ENCODE measurements at places on chromosomes 12 and 14.

GRCh38 chr14:90969531-90970166 lies 90.8 kb downstream of the RPS6KA5 start:
- DNase-seq, result no peak

DNA sequence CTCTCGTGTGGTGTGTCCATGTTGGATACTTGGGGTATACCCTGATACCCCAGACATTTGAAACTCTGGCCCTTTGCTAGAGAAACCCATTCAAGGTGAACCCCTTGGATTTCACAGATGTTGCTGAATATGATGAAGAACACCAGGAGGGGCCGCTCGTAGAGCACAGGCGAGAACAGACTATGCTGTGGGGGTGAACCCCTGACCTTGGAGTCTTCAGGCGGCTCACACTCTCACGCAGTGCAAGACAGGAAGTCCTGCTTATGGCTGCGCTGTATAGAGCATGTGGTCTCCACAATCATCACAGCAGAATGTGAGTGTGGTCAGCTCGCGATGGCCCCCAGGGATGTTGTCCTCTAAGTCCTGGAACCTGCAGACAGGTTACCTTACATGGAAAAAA lies 60.4 kb downstream of the SLC15A4 start:
- no peak for DNase-seq

DNA sequence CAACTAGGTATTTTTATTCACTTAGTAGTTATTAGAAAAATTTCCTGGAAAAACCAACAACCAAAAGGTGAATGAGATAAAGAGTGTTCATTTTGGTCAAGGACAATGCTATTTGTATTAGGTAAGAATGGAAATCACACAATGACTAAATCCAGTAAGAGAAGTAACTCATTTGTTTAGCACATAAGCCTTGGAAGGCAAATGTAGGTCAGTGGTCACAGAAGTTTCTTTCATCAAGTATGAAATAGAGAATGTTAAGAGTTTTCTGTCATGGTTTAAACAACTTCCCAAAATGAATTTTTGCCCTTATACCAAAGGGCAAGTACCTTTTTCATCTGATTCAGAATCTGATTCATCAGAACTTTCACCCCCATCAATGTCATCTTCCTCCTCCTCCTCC lies 101.7 kb downstream of the KIF21A start:
- no peak for DNase-seq

- no peak for DNase-seq
These were observed 292.8 kb upstream of the SFSWAP start for GRCh38 chr12:131418121-131418520.

- no peak for DNase-seq
These were observed 11.7 kb downstream of the FIGNL2 start for GRCh38 chr12:51836827-51837173.

DNA sequence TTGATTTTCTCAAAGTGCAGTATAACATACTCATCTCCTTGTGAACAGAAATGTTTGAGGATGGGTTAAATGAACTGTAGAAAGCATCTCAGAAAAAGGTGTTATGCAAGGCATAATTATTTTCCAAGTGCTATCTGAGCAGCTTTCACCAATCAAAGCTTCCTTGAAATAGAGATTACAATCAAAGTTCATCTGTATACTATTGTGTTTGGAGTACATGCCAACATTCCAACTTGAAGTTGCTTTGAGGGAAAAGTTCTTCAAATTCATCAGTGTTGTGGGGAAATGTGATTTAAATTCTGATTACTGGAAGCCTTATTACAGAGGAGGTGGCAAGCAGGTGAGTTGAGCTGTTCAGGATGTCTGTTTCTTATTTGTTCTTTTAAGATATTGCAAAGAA lies 68.2 kb downstream of the TMTC2 start:
- DNase-seq, result no peak

GRCh38 chr12:14390449-14390848 lies 25.0 kb downstream of the ATF7IP start:
- DNase-seq, result no peak

- DNase-seq, result no peak
These were observed 23.6 kb downstream of the NELL2 start for GRCh38 chr12:44852483-44852882.

GRCh38 chr12:22206111-22206728 lies 128.3 kb downstream of the ST8SIA1 start:
- no peak for DNase-seq

- DNase-seq, result no peak
These were observed 174.5 kb downstream of the TSPAN9 start for GRCh38 chr12:3251691-3252090.

GRCh38 chr12:54932691-54933090 lies 51.9 kb downstream of the TESPA1 start:
- DNase-seq, result no peak

- DNase-seq, result no peak
These were observed 121.7 kb downstream of the DUSP6 start for GRCh38 chr12:89230376-89231315.

DNA sequence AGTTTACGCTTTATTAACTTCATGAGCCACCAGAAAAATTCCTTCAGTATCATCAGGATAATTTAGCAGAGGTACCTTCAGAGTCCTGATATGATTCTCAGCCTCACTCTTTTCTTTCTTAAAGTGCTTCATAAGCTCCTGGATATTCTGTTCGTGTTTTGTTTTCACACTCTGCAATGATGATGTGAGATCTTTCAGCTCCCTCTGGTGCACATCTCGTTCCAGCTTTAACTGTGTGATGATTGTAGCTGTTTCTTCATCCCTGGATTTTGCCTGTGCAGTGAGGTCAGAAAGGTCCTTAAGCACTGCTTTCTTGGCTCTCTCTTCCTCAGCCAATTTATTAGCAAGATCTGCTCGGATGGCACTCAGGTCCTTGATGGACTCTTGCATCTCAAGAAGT lies 156.7 kb downstream of the CEP128 start:
- DNase-seq, result no peak

- DNase-seq, result no peak
These were observed 341.2 kb downstream of the C12orf75 start for GRCh38 chr12:105671720-105672119.

GRCh38 chr12:55515696-55516095 lies 23.5 kb downstream of the OR6C68 start:
- no peak for DNase-seq

DNA sequence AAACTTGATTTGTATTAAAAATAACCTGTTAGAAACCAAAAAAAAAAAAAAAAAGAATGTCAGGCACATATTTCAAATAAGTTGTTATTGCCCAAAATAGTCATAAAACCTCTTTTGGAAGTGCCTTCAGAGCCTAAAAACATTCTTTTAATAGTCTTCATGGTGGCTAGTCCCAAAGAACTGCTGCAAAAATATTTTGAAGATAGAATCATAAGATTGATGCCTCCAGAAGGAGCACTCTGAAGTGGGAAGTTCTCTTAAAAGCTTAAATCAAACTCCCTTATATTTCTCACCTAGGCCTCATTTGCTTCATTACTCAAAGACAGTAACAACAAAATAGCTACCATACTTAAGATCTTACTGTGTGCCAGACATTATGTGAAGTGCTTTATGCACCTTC lies 27.2 kb upstream of the NT5DC3 start:
- no peak for DNase-seq
